Globus pallidus (tissue), 1 donor: ENCODE measurements at places on chromosomes 3 and 15.

DNA sequence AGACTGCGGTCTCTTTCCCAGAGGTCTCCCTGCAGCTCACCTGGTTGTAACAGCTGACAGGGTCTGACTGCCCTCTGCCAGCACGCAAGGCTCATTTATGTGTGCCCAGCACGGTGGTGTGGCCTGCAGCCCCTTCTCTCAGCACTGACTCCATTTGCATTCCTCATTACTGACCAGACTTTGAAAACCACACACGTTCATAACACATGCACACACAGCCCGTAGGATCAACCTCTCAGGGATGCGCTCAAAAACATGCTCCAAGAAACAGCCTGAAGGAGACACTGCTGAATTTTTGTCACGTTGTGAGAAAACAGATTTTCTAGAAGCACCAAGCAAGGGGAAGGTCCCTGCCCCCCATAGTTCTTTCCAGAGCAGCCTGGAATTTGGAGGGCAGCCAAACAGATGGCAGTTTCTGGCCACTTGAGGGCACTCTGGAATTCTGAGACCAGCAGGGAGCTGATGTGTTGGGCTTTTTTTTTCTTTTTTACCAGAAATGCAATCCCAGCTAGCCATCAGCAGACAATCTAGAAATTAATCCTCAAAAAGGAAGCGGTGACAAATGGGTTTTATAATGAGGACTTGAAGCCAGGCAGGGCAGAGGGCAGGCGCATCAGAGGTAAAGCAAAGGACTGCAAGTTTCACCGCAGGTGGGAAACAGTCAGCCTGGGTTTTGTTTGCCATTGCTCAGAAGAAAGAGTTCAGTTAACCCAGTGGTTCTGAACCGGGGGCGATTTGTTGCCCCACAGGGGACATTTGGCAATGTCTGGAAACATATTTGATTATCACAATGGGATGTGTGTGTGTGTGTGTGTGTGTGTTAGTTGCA is 170.5 kb upstream of the PROK2 start:
- peak; percentile 88 for DNase-seq

DNA sequence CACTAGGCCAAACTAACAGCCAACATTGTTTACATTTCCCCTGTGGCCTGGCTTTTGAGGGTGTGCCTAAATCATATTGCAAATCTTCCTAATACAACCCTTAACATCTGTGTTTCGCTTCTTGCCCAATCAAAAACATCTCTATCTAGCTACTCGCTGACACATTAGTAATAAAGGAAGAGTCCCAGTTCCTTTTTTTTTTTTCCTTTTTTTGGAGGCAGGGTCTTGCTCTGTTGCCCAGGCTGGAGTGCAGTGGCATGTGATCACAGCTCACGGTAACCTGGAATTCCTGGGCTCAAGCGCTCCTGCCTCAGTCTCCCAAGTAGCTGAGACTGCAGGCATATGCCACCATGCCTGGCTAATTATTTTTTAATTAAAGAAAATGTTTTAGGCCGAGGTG is 2.1 kb upstream of the SRPRB start:
- DNase-seq, result no peak

- no peak for DNase-seq
Measured at GRCh38 chr3:71406972-71407810, 176.3 kb downstream of the FOXP1 start.

GRCh38 chr3:84925571-84925970 is 33.2 kb upstream of the CADM2 start:
- DNase-seq, result peak; percentile 76

DNA sequence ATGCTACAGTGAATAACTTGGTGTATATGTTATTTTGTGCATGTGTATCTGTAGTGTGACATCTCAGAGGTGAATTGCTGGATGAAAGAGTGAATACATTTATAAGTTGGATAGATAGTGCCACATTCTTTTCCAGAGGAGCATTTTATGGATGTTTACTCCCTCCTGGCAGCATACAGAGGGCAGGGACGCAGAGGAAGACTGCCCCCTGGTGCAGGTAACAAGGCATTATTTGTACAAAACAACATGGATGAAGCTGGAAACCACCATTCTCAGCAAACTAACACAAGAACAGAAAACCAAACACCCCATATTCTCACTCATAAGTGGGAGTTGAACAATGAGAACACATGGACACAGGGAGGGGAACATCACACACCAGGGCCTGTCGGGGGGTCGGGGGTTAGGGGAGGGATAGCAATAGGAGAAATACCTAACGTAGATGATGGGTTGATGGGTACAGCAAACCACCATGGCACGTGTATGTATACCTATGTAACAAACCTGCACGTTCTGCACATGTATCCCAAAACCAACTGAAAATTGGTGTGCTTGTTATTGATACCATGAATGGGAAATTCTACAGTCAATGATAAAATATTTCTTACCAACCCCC is 57.9 kb upstream of the CTXND1 start:
- no peak for DNase-seq

GRCh38 chr3:134298249-134298648 is 47.6 kb upstream of the RYK start:
- no peak for DNase-seq

DNA sequence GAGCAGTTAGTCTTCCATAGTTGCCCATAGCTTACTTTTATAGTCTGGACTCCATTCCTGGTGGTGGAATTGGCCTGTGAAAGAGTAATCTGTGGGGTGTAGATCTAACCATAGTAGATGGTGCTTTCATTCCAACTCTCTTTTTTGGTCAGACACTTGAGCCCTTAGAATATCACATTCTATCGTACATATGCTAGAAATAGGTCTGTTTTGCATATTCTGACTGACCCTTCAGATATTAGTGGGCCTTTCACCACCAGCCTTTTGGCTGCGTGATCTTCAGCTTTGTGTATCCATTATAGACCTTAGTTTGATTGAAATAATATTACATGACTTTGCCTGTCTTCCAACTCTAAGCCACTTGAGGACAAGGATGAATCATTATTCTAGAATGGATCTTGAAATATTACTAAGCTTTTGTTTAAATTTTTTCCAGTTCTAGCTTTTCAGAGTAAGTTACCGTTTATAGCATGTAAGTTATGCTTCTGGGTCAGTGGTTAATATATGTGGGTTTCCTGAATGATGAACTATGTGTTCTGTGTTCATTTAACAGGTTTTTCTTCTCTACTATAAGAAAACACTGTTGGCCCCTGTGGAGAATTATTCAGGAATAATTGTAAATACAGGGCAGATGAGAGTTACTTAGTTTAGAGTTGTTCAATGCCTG is 8.7 kb downstream of the RAB7A start:
- DNase-seq, result no peak

GRCh38 chr15:58611731-58612676 is 137.5 kb downstream of the ADAM10 start:
- DNase-seq, result no peak

- no peak for DNase-seq
Measured at GRCh38 chr15:85583923-85584390, 203.6 kb downstream of the AKAP13 start.

DNA sequence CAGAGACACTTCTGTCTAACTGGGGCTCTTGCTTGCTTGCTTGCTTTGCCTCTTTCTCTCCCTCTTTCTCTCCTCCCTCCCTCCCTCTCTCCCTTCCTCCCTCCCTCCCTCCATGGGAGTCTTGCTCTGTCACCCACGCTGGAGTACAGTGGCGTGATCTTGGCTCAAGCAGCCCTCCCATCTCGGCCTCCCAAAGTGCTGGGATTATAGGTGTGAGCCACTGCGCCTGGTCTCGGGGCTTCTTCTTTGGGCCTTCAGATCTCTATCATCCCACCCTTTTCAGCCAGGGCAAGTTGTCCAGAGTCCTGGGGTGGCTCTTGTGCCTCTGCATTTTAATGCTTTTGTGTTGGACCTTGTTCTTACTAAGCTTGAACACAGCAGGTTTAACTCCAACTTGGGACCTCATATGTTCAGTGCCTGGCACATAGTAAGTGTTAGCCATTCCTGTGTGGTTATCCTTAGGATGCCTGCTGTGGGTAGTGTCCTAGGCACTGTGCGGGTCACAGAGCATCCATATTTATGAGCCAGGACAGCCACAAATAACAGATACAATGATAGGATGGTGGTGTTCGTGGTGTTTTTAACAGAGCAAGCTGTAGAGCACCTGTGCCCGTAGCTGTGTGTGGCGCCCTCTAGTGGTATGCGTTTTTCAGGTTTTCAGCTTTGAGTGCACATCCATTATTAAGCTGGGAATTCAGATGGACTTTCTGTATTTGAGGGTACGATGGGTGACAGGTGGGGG is 75.1 kb downstream of the CCK start:
- no peak for DNase-seq

DNA sequence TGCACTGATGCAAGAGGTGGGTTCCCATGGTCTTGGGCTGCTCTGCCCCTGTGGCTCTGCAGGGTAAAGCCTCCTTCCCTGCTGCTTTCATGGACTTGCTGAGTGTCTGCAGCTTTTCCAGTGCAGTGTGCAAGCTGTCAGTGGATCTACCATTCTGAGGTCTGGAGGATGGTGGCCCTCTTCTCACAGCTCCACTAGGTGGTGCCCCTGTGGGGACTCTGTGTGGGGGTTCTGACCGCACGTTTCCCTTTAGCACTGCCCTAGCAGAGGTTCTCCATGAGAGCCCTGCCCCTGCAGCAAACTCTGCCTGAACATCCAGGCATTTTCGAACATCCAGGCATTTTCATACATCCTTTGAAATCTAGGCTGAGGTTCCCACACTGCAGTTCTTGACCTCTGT is 329.8 kb upstream of the NAALADL2 start:
- DNase-seq, result no peak

DNA sequence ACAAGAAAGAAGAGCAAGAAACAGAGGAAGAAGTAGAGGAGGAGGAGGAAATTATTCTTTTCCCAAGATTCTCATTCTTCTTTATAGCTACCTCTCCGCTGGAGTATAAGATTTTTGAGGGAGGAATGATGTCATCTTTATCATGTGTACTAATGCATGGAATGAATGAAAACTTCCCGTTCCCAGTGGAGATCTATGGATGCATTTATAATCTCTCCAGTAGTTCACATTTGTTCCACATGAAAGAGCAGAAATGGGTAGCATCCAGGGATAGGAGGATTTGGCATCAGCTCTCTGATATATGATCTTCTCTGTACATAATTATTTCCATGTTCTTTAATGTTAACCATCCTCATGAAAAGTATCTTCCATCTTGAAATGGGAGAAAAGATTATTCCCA is 244.4 kb downstream of the ADAMTSL3 start:
- DNase-seq, result no peak

- DNase-seq, result peak; percentile 26
Measured at GRCh38 chr3:181872887-181873286, 161.2 kb downstream of the SOX2 start.

DNA sequence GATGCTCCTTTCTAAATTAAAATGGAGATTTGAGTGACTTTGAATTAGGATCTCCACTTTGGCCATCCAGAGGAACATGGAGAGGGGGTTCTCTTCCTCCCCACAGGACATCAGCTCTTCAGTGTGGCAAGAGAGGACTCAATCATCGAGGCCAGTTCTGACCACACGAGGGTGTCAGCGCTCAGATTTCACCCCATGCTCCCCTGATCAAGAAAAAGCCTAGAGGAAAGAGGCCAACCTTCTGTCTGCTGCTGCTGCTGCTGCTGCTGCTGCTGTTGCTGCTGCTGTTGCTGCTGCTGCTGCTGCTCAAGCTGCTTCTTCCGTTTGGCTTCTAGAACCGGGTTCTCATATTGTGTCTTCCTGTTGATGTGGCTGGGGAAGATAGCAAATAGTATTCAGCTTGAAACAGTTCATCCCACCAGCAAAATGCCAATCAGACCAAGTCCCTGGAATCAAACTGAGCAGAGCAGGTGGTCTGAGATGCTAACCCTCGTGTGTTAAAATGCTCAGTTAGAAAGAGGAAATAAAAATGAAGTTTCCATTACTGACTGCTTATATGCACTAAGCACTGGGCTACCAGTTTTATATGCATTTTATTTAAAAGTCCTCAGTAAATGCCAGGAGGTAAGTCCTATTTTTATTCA is 599.0 kb downstream of the MAGI1 start:
- DNase-seq, result peak; percentile 85

- no peak for DNase-seq
Measured at GRCh38 chr15:49238342-49238741, 68.3 kb downstream of the GALK2 start.

DNA sequence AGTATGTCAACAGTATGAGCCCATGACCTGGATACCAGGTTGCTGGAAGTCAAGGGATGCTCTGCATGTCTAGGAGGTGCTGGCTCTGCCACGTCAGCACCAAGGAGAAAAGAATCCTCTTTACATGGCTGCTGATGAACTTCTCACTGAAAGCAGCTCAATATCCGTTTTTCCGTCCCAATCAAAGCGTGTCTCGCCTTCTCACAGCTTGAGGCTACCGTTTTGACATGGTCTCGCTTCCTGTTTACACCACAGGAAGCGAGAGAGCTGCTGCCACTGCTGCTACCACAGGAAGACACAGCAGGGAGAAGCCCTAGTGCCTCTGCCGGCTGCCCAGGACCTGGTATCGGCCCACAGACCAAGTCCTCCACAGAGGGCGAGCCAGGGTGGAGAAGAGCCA is 27.3 kb downstream of the STARD5 start:
- peak; percentile 63 for DNase-seq

DNA sequence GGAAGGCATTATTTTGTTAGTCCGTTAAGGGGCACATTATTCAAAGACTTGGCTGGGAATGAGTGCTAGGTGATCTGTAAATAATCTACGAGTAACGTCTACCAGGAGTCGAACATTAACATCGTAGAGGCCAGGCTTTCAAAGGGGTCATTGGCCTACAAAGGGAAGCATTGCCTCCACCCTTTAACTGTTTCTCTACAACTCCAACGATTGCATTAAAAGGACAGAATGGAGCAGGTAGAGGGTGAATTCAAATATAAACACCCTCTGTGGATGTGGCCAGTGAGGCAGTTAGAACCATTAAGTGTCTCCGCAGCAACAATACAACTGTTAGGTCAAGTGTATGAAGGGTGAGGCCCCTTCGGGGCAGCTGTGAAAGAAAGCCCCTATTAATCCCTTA is 126.0 kb upstream of the LMOD3 start:
- DNase-seq, result peak; percentile 22
